ENCODE measurements at places on chromosomes 5 and 9. TPM values are rescaled to one million over a fixed set of nuclear protein-coding genes. Genes with fewer than 3 reads are reported as not detected.

- no peak for DNase-seq
These were observed 11.3 kb downstream of the STOM start for GRCh38 chr9:121358751-121359150.

GRCh38 chr5:60674251-60675069 lies 25.5 kb downstream of the DEPDC1B start:
- DNase-seq = no peak

GRCh38 chr5:150394131-150394530 lies 18.6 kb downstream of the CD74 start:
- no peak for DNase-seq

GRCh38 chr5:151862811-151863472 lies 61.7 kb downstream of the GLRA1 start:
- no peak for DNase-seq

- DNase-seq = no peak
These were observed 25.2 kb downstream of the PIK3R1 start for GRCh38 chr5:68240771-68241170.

- DNase-seq = peak; percentile 87
These were observed 46.0 kb downstream of the SHB start for GRCh38 chr9:38022995-38023394.

DNA sequence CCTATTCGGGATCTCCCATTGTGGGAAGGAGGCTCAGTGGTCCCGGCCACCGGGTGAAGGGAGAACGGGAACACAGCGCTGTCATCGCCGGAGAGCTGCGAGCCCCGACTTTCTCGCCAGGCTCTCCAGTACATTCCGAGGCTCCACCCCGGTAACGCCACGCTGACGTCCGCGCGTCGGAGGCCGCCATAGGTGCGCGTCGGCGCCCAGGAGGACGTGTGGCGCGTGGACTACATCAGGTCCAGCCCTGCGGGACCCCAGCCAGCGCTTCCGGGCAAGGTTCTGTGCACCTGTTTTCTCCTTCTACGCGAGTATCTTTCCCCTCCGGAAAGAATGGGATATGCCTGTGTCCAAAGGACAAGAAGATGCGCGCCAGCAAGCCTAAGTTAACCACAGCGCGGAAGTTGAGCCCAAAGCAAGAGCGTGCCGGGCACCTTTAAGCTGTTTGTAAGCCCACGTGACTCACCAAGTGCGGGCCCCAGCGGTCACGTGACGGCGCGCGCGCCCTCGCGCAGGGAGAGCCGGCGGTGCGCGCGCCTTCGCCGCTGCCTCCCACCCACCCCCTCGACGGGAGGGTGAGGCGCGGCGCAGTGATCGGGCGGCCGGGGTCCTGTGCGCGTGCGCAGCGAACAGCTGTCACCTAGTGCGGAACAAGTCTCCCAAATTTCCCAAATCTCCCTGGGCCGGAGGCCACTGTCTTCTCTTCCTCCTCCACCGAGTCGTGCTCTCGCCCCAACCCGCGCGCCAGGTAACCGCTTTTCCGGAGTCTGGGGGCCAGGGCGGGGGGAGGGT lies at the start of gene KDM4C:
KDM4C (plus strand) TSS at position 518 of the 792 bp plus-strand sequence. CDS start 35,016 bp downstream, outside the sequence.
- peak; percentile 96 for DNase-seq

Gene WDR38
- not detected for total RNA-seq

Gene PHF24
- not detected for total RNA-seq

Gene TMEM171
- 0.98 TPM for total RNA-seq

Gene LOX
- total RNA-seq = 2.1 TPM

Data from left lobe of liver (tissue), 2 donors.